ENCODE measurements at places on chromosomes 12 and 14.

- DNase-seq, result no peak
These were observed 15.5 kb upstream of the CLEC2A start for GRCh38 chr12:9947674-9948073.

DNA sequence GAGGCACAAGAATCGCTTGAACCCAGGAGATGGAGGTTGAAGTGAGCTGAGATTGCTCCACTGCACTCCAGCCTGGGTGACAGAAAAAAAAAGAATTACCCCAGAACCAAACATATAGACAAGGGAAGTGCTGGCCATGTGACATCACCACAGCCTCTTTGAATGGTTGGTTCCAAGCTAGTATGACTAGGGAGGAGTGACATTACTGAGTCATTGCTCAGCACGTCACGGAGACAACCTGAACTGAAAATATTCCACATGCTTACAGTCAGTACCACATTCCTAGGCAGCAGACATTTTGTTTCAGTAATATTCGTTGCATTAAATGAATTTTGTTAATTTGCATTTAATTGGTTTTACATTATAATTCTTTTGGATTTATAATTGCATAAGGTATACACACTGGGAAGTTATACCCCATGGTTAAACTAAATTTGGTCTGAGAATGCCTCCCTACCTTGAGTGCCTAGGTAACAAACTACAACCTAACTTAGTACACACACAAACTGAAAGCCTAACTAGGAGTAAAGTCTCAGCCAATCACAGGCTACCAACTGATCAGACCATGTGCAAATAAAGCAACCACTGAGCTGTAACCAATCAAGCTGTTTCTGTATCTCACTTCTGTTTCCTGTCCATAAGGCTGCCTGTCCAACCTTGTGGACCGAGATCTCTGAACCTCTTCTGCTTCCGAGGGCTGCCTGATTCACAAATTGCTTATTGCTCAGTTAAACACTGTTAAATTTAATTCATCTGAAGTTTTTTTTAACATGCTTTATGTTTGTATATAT lies 164.4 kb downstream of the CAND1 start:
- DNase-seq, result no peak

GRCh38 chr14:96120941-96121340 lies 81.8 kb downstream of the C14orf132 start:
- DNase-seq, result no peak

- no peak for DNase-seq
These were observed 9.2 kb upstream of the CLMN start for GRCh38 chr14:95328729-95329503.

GRCh38 chr14:73797543-73798265 lies 53.9 kb upstream of the PTGR2 start:
- DNase-seq, result no peak

GRCh38 chr12:113874999-113875561 lies 91.0 kb downstream of the RBM19 start:
- DNase-seq, result no peak

DNA sequence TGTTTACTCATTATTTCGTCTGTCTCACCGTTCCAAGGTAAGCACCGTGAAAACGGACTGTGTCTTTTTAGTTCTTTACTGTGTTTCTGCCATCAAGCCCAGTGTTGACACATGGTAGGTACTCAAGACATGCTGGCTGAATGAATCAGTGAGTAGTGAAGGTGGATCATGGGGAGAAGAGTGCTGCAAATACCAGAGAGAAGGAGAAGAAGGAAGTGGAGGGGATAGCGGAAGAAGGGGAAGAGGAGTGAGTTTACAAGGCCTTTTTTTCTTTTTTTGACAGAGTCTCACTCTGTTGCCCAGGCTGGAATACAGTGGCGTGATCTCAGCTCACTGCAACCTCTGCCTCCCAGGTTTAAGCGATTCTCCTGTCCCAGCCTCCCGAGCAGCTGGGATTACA lies 54.6 kb downstream of the ETV6 start:
- DNase-seq, result no peak

DNA sequence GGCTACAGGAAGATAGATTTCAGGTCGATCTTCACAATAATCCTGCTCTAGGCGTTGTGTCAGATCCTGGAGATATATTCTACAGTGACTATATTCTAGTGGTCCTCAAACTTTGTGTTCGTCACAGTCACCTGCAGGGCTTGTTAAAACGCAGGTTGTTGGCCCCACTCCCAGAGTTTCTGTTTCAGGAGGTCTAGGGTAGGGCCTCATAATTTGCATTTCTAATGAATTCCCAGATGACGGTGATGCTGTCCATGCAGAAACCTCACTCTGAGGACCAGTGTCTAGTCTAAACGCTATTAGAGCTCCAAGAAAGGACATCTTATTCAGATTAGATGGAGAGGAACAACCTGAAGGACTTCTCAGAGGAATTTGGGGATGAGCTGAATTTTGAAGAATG lies 13.2 kb upstream of the SLC6A13 start:
- DNase-seq, result no peak

DNA sequence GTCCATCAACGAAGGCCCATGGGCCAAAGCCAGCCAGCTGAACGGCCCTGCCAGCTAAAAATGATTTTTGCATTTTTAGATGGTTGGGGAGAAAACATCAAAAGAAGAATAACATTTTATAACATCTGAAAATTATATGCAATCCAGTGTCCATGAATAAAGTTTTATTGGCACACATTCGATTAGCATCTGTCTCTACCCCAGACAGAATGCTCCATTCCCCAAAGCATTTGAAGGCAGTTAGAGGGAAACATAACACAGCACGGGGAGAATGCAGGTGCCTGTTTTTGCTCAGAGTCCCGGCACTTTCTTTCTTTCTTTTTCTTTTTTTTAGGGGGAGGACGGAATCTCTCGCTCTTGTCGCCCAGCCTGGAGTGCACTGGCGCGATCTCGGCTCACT lies 110.7 kb downstream of the ZNF664 start:
- no peak for DNase-seq

DNA sequence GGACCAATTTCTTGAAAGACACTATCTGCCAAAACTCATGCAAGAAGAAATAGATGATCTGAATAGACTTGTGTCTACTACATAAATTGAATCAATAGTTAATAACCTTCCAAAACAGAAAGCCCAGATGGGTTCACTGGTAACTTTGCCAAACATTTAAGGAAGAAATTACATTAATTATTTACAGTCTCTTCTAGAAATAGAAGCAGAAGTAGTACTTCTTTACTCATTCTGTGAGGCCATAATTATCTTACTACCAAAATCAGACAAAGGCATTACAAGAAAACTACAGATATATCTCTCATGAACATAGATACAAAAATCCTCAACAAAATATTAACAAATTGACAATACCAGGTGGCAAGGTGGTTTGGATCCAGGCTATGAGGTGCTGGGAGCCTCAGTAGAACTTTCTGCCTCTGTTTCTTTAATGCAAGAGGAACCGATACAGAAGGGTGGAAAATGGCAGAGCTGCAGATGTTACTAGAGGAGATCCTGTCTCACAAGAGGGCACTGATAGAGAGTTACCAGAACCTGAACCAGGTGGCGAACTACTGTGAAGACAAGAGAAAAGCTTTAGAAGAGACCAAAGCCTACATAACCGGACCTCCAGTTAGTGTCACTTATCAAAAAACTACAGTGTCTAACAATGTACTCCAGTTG lies 33.7 kb upstream of the KTN1 start:
- DNase-seq, result no peak

DNA sequence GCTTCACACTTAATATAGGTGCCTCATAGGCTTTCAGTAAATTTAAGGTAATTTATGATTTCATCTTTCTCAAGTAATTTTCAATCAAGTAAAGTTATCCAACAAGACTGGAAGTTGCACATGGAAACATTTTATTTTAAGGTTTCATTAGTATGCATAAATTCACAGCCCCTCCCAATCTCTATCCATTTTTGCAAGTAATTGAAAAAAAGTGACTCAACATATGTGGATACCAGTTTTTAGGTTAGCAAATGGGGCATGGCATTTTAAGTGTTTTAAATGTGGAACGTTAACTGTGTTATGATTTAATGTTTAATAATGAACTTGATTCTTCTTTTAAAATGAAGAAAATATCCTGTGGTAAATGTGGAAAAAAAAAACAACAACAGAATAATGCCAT lies 532.8 kb downstream of the FOXG1 start:
- no peak for DNase-seq

- no peak for DNase-seq
These were observed 133.7 kb downstream of the PAPOLA start for GRCh38 chr14:96635850-96636249.

DNA sequence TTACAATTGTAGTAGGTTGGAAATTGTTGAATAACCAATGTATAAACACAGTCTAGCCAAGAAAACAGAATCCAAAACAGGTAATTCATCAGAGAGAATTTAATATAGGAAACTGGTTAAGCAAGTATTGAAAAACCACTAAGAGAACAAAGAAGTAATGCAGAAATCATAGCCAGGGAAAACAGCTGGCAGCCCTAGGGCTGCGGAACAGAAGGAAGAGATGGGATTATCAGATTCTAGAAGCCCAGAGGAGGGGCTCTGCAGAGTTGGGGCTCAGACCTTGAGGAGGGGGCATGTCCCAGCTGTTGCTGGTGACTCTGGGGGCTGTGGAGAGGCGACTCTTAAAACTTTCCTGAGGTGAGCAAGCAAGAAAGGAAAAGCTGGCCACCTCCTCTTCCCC lies 49.4 kb downstream of the CD9 start:
- DNase-seq, result no peak

DNA sequence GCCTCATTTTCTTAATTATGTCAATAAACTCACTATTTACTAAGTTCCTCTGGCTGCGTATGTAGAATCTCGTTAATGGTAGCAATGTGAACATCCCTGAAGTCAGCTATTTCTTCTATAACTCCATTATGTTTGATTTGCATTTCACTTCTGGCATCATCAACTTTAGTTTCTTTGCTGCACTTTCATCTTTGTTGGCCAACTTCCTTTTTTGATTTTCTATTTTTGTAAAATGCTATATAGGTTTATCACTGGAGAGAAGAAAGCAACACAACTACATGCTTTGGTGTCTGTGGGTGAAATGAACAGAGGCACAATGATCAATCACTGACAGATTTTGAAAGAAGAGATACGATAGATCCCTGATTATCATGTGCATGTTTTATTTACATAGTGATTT lies 58.5 kb upstream of the ATF7IP start:
- DNase-seq, result no peak

GRCh38 chr12:9098115-9098452 lies 17.6 kb downstream of the A2M start:
- no peak for DNase-seq

DNA sequence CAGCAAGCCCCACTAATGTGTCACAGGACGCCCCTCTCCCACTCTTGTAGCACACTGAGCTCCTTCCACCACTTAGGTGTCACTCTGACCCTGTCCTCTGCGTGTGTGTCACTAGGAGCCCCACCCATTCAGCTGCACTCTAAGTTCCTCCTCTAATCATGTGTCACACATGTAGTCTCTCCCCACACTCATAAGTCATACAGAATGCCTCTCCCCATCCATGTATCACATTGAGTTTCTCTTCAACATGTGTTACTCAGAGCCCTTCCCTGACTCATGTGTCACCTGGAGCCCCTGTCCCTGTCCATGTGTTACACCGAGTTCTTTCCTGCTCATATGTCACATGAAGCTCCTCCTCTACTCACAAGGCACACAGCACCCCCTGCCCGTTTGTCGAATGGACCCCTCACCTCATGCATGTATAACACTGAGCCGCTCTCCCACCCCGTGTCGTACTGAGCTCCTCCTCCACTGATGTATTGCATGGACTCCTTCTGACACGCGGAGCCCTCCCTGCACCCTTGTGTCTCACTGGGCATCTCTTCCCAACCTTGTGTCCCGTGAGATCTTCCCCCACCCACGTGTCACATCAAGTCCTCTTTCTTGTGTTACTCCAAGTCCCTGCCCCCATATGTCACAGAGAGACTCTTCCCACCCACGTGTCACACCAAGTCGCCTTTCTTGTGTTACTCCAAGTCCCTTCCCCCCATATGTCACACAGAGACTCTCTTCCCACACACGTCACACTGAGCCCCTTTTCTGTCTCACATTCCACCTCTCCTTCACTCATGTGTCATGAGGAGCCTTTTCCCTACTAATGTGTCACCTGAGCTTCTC lies 31.0 kb downstream of the RTL1 start:
- DNase-seq, result no peak

- DNase-seq, result no peak
These were observed 7.6 kb downstream of the KCTD10 start for GRCh38 chr12:109469517-109469916.

- DNase-seq, result no peak
These were observed 39.1 kb upstream of the CRADD start for GRCh38 chr12:93638095-93638494.

DNA sequence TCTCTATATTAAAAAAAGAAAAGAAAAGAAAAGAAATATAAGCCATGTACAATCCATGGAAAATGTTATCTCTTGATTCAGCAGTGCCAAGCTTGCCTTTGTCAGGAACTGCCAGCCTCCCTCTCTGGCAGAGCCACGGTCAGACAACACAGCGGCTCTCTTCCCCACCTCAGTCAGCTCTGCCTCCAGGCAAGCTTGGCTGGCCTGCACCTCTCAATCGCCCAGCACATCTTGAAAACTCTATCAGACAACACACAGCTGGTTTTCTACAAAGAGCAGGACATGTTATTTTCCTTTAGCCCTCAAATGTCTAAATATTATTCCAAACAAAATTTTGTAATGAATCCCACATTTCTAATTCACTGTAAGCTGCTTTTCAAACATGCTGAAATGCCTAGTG lies 20.0 kb upstream of the GCH1 start:
- DNase-seq, result no peak

DNA sequence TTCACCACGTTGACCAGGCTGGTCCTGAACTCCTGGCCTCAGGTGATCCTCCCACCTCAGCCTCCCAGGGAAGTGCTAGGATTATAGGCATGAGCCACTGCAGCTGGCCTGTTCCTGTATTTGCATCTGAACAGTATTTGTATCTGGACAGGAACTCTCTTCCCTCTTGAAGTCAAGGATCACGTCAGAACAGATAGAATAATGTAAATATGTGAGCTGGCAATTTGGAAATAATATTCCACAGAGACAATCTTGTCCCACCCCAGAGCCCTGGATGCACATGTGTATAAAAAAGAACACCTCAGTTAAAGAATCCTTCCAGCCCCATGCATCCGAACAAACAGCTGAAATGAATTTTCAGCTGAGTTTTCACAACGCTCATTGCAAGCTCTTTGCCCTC lies 118.3 kb downstream of the VEZT start:
- DNase-seq, result peak; percentile 13

- DNase-seq, result no peak
These were observed 72.1 kb downstream of the SPRING1 start for GRCh38 chr12:116665666-116666304.

- DNase-seq, result no peak
These were observed 62.3 kb downstream of the BHLHE41 start for GRCh38 chr12:26062566-26062965.

DNA sequence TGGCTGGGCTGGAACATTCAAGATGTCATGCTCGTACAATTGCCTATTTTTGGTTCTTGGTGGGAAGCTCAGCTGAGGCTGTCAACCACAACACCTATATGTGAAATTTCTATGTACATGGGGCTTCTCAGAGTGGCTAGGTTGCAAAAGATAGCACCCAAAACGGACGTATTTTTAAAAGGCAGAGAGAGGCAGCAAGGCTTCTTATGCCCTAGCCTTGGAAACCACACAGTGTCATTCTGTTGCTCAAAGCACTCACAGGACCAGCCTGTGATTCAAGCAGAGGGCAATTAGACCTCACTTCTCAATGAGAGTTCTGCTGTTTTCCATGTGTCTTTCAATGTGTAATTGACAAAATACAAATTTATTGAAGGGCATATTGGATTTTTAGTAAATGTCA lies 134.0 kb downstream of the GXYLT1 start:
- DNase-seq, result no peak

GRCh38 chr14:88851587-88851986 lies 27.1 kb downstream of the TTC8 start:
- DNase-seq, result no peak

Data from muscle of arm (tissue), 14 donors.